Endodermal cell (in vitro differentiated cells): ENCODE measurements at places on chromosomes 16 and 17. TPM values are rescaled to one million over a fixed set of nuclear protein-coding genes. Genes with fewer than 3 reads are reported as not detected.

Gene ZNF821
- total RNA-seq: 12.7 and 12.8 TPM in 2 replicates

Gene HOXB4
- total RNA-seq: not detected in 2 replicates

Gene TMEM238L
- total RNA-seq: not detected in 2 replicates

Gene TRPV3
- total RNA-seq: 11.3 to 17.4 TPM (median 12.8 TPM) in 3 replicates

Gene ALOX15B
- total RNA-seq: 2.7 TPM in 1 of 3 replicates, not detected in the others

Gene TEKT3
- total RNA-seq: 0.75 to 2.4 TPM (median 1.1 TPM) in 3 replicates

Gene RASL10B
- total RNA-seq: 26.1 and 28.6 TPM in 2 replicates

Gene ITGB4
- total RNA-seq: 3.1 and 3.4 TPM in 2 replicates

Gene C17orf78
- not detected in 2 replicates for total RNA-seq

Gene MMP2
- total RNA-seq: 52.7 to 67.8 TPM (median 65.0 TPM) in 3 replicates

Gene P2RX1
- total RNA-seq: not detected in 3 replicates

Gene KRT36
- total RNA-seq: not detected in 3 replicates

Gene SMTNL2
- total RNA-seq: 0.68 and 0.79 TPM in 2 replicates

Gene G6PC3
- 94.5 to 129 TPM (median 119 TPM) in 3 replicates for total RNA-seq
